Esophagus squamous epithelium (tissue), 5 donors: ENCODE measurements at places on chromosomes 2 and 18.

DNA sequence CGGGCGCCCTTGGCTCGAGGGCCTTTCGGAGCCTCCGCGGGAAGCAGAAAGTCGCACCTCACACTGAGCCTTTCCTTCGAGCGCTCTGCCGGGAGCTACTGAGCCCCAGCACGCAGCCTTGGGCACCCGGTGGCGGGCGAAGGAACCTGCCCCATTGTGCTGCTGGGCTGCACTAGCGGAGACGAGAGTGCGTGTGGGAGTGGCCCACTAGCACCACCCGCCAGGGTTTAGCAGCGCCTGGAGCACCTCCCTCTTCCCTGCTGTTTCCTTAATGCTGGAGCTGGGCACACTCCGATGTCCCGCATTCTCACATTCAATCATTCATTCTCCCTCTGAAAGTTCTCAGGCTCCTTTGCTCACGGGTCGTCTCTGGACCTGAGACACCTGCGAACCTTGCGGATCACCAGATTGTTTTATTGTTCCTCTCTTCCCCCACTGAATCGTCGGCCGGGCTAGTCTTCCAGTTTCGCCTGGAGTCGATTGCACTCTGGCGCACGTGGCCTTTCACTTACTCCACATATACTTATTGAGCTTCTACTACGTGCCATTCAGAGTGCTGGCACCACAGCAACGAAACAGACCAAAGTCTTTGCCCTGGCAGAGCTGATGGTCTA is 8.5 kb upstream of the PAX3 start:
- DNase-seq = no peak

- DNase-seq = no peak
These were observed 645.3 kb upstream of the DDX18 start for GRCh38 chr2:117169036-117169765.

DNA sequence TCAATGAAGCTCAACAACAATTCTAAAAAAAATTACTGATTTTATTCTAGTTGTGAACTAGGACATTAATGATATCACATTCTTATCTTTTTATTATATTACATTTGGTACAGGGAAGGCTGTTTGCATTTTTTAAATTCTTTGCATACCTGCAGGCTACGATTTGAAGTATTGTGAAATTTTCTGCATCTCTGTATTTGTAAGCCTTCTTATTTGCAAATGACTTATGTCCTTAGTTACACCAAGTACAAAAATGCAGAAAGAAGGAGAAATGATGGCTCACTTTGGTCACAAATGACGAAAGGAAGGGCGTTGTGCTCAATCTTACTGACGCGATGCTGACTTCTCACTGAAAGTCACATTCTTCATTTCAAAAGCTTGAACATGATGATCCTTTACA is 227.5 kb upstream of the SOX11 start:
- no peak for DNase-seq

DNA sequence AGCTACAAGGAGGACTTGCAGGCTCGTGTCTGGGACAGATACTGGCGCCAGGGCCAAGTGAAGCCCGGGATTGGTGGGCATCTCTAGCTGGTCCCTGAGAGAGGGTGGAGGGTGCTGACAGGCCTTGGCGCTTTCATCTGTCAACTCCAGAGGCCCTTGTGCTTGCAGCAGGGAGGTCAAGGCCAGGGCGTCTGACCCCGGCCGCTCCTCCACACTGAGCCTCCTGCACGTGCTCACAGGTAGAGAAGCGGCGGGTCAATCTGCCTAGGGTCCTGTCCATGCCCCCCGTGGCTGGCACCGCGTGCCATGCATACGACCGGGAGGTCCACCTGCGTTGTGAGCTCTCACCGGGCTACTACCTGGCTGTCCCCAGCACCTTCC is 9.5 kb downstream of the CAPN10 start:
- no peak for DNase-seq

DNA sequence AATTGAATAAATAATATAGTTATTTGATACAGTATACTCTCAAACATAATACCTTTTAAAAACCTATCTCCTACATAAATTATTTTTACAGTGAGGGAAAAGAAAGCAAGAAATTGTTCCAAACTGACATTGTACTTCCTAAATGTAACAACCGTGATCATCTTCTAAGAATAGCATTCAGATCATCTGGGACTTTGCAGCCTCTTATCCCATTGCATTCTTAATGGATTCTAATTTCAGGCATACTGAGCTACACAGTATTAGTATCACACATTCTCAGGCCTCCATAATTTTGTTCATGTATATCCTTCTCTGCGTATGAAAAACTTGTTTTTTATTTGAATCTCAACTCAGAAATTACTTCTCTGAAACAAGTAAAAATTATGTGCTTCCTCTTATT is 1134.7 kb upstream of the CDH2 start:
- no peak for DNase-seq

- DNase-seq = no peak
These were observed 129.7 kb downstream of the TGIF1 start for GRCh38 chr18:3579701-3580100.

DNA sequence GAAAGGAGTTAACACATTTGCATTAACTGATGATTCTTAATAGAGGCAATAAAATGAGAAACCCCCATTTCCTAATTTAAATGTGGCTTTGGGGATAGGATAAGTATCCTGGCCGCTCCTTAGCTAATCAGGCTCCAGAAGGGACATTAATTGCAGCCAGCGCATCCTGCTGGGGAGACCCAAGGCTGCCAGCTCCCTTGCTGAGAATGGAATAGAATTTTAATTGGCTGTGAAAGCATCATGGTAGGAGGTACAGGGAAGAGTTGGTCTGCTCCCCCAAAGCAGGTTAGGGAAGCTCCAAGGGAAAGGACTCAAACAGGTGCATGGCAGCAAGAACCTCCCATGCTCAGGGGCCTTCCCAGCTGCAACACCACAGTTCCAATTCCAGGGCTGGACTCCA is 71.4 kb downstream of the MARCHF4 start:
- DNase-seq = no peak

DNA sequence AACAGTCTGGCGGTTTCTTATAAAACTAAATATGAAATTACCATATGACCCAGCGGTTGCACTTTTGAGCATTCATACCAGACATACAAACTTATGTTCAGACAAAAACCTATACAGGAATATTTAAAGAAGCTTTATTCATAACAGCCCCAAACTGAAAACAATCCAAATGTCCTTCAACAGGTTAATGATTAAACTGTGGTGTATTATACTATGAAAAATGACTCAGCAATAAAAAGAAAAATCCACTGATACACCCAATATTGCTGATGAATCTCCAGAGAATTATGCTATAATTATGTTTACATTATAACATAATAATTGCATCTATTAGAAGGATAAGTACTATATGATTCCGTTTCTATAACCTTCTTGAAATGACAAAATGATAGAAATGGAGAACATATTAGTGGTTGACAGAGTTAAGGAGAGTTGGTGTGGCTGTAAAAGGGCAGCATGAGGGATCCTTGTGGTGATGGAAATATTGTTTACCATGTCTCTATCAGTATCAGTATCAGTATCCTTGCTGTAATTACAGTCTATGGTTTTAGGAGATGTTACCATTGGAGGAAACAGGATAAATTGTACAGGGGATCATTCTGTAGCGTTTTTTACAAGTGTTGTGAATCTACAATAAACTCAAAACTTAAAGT is 127.1 kb downstream of the DSC3 start:
- DNase-seq = no peak

DNA sequence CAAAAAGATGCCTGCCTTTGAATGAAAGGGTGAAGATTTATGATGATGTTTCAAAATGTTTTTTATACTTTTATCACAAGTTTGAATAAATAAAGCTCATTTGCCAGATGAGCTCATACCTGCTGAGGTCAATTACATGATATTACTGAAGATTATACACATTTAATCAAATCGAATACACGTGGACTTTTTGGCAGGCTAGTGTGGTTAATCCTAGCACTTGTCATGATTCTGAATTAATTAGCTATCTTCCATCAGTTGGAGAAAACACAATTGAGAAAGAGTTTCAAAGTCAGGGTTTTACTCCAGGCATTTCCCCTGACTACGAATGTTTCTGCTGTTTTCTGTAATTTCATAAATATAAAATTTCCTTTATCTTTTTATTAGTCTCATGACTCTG is 54.4 kb downstream of the LRPPRC start:
- no peak for DNase-seq

DNA sequence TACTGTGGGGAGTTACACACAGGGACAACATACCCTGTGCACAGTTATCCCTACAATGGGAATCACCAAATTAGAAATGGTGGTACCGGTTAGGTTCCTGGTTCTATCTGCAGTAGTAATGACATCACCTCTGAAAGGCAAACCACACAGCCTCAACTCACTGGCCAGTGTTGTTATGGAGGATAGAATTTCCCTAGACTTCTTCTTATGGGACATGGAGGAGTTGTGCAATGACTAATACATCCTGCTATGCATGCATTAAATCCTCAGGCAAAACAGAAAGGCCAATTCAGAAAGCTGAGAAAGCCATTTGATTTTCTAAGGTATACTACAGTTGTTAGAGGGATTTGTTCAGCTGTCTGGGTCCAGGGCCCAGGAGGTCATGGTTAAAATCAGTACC is 439.3 kb downstream of the TMX3 start:
- DNase-seq = no peak

DNA sequence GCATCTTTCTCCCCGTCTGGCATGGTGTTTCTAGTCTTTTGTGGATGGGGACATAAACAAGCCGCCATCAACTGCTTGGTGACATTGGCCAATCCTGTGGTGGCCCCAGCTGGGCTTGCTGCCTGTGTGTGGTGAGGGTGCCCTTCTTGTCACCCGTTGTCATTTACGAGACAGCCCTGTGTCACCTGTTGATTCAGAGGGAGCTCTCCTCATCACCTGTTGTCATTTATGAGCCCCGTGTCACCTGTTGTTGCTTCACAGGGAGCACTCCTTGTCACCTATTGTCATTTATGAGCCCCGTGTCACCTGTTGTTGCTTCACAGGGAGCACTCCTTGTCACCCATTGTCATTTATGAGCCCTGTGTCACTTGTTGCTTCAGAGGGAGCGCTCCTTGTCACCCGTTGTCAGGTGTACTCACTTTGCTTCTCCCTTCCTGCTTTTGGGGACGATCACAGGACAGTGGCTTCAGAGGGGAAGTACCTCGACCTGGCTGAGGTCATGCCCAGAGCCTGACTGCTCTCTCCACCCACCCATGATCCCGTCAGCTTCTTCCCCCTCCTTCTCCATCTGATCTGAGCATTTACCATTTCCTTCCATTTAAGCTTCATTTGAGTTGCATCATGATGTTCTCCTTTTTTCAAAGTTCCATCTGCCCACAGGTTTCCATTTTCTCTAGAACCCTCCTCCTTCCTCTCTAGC is 29.1 kb downstream of the HPCAL1 start:
- no peak for DNase-seq

GRCh38 chr2:120624738-120625446 is 110.8 kb upstream of the GLI2 start:
- DNase-seq = no peak

- DNase-seq = no peak
These were observed 91.9 kb upstream of the LDAH start for GRCh38 chr2:20914771-20915170.

DNA sequence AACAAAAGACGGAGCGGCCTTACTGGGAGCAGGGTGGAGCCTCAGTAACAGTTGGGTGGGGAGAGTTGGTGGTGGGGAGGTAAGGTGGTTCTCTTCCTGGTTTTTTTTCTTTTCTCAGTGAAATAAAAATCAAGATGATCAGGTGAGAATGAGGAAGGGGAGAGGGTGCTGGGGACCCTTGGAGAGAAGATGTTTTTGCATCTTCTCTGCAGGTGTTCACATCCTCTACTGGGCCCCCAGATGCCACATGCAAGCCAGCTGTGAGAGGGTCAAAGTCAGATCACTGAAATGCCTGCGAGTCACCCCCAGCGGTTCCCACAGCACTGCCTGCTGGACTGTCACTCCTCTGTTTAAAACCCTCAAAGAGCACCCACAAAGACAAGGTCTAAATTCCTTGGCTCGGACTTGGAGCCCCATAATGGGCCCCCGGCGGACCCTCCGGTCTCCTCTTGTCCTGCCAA is 69.8 kb upstream of the FHL2 start:
- no peak for DNase-seq
